ENCODE measurements at places on chromosomes 2 and 18.

GRCh38 chr2:106020821-106021661 is 173.1 kb downstream of the UXS1 start:
- no peak for DNase-seq

DNA sequence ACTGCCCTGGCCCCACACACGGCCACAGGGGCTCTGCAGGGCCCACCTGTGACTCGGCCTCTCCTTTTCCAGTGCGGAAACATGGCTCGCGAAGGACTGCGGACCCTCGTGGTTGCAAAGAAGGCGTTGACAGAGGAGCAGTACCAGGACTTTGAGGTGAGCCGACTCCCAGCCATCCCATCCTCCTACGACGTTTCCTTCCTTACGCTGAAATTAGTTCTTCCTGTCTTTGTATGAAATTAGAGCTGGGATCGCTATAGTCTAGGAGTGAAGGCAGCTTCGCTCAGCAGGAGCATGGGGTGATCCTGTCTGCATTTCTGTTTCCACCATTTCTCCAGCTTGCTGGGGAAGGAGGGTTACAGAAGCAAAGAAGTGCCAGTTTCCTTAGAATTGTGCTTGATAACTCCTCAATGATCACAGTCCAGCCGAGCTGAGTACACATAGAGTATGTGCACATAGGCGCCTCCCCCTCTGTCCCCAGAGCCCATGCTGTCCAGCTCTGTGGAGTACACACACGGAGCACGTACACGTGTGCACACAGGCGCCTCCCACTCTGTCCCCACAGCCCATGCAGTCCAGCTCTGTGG is 59.1 kb upstream of the NFATC1 start:
- DNase-seq: no peak

GRCh38 chr2:239445771-239446524 is 45.1 kb upstream of the HDAC4 start:
- no peak for DNase-seq

- no peak for DNase-seq
These were observed 24.5 kb upstream of the SMAD7 start for GRCh38 chr18:48975120-48975816.
